ENCODE measurements at places on chromosomes 5 and 9.

GRCh38 chr9:38200431-38200830, 131.4 kb upstream of the SHB start:
- no peak for DNase-seq

DNA sequence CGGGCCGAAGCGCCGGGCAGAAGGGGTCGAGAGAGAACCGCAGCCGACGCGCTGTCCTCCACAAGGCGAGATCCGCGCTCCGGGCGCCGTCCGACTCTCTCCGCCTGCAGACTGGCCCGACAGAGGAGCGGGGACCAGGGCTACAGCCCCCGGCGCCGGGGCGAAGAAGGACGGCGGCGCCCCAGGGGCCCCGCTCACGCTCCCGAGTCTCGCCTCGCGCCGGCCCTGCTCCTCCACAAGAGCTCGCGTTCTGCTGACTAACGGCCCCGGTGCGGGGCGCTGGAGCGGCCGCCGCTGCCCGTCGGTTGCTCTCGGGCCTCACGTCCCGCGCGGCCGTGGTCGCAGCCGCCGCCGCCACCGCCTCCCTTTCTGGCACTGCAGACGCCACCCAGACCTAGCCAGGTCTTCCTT, 338 bp downstream of the ABHD17B start:
- DNase-seq = no peak

DNA sequence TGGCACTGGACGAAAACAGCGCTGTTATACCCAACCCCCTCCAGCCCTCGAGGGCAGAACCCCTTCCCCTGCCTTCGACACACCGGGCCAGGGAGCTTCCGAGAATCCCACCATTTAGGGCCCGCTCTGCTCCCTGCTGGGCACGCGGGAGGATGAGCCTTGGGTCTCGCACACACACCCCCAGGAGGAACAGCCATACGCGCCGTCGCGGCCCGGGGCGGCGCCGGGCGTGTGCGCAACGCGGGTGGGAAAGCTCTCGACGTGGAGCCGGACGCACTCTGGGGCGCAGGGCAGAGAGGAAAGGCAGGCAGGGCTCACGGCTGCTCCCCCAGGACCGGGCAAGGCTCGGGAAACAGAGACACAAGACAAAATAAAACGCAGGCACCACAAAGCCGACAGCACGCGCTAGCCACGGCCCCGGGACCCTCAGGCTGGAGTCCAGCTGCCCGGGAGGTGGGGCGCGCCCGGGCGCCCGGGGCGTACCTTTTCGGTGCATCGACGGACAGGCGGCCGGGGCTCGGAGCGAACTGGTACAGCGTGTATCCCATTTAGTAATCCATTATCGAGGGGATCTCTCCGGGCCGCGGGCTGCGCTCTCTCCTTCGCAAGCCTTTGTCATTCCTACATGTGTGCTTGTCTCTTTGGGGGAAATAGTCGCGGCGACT, 789 bp downstream of the SEMA6A start:
- no peak for DNase-seq

DNA sequence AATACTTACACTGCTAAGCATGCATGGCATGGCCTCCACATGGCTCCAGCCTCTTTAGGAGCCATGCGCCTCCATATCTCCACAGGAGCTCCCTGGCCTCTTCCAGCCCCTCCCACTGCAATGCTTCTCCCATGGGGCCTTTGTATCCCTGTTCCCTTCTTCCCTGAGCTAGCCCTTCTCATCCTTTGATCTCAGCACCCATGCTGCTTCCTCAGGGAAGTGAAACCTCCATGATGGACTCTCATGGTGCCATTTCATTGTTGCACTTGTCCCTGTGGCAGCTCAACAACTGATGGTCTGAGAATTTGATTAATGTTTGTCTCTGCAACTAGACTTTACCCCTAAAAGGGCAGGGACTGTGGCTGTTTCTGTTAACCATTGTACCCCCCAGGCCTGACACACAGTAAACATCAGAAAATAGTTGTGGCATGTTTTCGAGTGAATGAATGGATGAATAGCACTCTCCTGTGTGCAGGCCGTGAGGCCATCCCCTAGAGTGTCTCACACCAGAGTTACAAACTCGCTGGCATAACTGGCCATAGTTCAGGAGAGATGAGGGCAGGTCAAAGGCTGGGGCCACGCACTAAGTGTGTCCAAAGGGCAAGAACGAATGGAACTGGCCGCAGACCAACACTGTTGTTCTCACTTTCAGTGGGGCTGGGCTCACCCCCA, 6.6 kb downstream of the IDNK start:
- no peak for DNase-seq

GRCh38 chr9:124239249-124240073, 18.3 kb upstream of the NEK6 start:
- DNase-seq = no peak
